Heart right ventricle (tissue), 16 donors: ENCODE measurements at places on chromosomes 4 and X.

DNA sequence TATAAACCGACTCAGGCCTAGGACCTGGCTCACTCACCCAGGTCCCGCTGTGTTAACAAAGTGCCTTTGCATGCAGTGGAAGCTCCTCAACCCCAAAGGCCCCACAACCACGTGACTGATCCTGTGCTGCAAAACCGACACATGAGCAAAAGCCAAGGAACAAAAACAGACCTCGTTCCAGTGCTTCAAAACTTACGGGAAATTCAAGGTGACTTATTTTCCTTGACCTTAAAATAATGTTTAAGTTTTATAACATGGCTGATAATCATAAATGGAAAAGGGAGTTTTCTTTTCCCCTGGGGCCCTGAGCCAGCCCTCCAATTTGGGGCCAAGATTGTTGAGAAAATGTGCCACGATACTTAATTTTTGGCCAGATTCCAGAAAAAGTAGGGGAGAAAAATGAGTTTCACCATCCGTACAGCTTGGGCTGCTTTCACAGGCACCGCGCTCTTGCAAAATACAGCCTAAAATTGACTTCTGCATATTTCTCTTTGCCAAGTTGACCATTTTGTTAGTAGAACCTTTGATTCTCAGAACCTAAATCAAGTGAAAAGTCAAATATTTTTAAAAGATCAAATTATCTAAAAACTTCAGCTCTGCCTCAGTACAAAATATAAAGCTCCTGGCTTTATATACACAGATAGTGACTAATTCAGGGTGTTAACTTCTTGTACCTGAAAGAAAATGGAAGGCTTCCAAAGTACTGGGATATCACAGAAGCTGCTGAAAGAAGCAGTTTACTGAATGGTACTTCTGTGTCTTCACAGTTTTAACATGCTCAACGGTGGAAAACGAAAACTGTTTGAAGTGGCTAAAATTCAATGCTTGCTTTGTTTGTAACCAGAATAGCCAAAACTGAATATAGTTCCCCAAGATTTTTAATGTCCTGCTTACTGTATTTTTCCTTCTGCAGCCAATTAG lies 93.8 kb downstream of the APBB2 start:
- DNase-seq, result no peak

DNA sequence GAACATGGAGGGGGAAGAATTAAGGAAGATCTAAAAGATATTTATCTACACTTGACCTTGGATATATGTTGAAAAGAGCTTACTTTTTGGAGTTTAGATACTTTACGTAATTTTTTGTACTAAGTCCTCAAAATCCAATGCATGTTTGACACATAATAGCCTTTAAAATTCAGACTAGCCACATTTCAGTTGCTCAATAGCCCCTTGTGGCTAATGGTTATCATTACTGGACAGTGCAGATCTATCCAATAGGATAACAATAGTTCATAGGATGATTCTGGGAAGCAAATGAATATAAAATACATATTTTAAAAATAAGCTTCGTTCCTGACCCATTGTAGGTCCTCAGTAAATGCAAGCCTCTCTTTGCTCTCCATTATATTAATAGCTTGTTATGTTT lies 13.8 kb downstream of the AP1AR start:
- DNase-seq, result no peak

GRCh38 chr4:94641702-94642560 lies 115.8 kb upstream of the BMPR1B start:
- no peak for DNase-seq

DNA sequence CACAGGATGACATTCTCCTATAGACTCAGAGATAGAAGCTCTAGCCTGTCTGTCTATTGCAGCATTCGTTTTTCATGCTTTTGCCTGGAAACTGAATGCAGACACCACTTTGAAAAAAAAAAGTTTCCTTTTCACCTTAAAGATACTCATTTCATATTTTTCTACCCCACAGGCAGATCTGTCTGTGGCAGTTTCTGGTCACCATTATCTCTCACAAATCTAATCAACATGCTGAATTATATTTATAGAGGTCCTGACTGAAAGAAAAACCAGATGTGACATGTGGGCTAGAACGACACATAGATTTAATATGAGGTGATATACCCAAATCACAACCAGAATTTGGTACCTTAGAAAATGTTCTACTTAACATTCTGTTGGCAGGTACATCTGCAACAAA lies 28.2 kb downstream of the ADGRG4 start:
- DNase-seq, result no peak

GRCh38 chrX:80335062-80335830 lies 85.0 kb upstream of the TENT5D start:
- DNase-seq, result no peak

DNA sequence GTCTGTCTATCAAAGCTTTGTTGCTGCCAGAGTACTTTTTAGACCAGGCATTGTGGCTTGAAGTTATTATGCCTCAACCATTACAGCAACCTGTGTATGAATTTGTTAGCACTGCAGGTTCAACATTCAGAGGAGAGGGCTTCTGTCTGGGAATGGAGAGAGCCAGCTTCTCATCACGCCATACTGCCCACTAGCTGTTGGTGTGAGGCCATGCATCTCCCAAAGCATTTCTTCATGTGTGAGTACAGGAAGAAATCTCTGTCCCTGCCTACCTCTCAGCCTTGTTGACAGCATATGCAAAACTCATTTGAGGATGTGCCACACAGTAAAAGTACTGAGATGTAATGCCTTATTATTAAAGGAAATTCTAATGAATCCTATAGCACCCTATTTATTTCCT lies 76.9 kb upstream of the PPARGC1A start:
- DNase-seq, result no peak

- no peak for DNase-seq
Observed at GRCh38 chrX:154602226-154602625, 16.9 kb downstream of the CTAG1B start.

DNA sequence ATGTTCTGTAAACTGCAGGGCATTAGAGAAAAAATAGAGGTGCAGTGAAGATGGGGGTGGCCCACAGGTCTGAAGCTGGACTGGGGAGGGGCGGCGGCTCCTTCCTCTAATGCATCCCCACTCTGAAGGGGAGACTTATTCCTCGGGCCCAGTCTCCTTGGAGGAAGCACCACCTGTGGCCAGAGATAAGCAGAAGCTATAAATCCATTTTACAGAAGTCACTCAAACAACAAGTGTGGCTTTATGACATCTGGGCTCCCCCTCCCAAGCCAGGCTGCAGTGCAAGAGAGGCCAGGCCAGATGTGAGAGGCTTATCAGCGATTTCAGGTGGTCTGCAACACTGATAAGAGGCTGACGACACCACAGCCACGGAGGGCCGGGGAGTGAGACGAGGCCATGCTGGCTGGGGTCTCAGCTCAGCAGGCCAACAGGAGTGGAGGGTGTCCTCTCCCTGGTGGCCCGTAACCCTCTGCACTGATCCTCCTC lies 15.8 kb downstream of the CYTL1 start:
- no peak for DNase-seq

- no peak for DNase-seq
Observed at GRCh38 chr4:107219681-107220080, 183.6 kb upstream of the DKK2 start.

DNA sequence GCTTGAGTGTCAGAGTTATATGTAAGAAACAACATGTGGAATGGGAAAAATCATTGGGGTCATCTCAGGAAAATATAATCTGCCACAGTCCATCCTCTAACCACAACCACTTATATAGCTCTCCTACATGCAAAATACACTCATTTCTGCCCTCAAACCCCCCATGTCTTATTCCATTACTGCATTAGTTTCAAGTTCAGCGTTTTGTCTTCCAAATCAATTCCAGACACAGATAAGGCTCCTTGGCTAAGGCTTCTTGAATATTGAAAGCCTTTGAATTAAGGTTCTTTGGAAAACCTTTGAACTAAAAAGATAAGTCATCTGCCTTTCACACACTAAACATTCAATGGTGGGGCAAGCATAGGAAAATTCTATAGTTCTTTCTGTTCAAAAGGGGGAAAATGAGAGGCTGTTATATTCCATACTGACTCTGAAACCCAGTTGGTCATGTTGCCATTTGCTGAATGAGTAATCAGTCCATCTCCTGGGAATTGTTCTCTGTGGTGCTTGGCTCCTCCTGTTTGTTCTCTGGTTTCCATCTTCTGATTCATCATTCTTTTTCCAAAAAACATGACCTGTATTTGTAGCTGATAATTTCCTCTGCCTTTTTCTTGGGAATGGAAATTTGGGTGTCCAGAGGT lies 218.7 kb downstream of the BMPR1B start:
- no peak for DNase-seq

DNA sequence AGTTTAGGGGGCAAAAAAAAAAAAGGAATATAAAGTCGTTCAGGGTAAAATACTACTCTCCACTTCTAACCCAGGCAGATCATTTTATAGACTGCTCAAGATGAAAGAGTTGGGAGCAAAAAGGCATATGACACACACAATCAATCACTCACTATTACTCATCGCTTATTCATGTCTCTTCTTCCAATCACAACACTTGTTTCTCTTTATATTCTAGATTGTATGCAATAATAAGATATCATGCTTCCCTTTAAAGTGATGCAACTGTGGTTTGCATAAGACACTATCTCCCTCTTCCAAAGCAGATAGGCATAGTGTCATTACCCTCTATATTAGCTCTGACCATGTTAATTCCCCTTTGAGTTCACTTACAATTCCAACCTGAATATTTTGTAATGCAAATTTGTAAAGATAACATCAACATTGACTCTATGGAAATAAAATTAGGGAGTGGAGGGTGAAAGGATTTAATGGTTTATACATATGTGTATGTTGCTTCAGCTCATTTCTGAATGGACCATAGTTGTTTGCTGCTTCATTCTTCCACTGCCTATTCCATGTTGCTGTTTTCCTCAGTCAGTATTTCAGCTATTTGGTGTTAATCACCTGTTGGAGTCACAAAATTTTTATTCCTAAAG lies 154.9 kb upstream of the EPHA5 start:
- no peak for DNase-seq

GRCh38 chr4:150278206-150278605 lies 200.0 kb downstream of the DCLK2 start:
- no peak for DNase-seq

DNA sequence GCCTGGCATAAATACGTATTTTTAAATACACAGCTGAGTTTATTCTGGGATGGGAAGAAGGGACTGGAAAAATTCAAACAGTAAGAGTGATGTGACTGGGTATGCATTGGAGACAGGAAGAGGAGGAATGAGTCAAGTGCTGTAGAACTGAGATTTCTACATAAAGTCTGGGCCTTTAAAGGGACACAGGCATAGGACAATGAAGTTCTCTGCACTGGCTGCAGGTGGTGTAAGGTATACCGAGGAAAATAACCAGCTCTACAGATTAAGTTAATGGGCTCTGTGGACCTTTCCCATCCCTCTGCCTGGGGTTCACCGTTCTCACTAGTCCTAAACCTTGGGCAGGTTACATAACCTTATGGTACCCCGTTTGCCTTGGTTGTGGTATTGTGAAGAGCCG lies 68.7 kb downstream of the DHX15 start:
- no peak for DNase-seq

GRCh38 chrX:13345037-13345436 lies 25.2 kb upstream of the ATXN3L start:
- no peak for DNase-seq

- no peak for DNase-seq
Observed at GRCh38 chr4:164989471-164989870, 12.0 kb upstream of the TRIM61 start.

- DNase-seq, result no peak
Observed at GRCh38 chr4:25729564-25729963, 73.9 kb downstream of the SLC34A2 start.

GRCh38 chrX:70592091-70592490 lies 147.5 kb downstream of the DLG3 start:
- no peak for DNase-seq

DNA sequence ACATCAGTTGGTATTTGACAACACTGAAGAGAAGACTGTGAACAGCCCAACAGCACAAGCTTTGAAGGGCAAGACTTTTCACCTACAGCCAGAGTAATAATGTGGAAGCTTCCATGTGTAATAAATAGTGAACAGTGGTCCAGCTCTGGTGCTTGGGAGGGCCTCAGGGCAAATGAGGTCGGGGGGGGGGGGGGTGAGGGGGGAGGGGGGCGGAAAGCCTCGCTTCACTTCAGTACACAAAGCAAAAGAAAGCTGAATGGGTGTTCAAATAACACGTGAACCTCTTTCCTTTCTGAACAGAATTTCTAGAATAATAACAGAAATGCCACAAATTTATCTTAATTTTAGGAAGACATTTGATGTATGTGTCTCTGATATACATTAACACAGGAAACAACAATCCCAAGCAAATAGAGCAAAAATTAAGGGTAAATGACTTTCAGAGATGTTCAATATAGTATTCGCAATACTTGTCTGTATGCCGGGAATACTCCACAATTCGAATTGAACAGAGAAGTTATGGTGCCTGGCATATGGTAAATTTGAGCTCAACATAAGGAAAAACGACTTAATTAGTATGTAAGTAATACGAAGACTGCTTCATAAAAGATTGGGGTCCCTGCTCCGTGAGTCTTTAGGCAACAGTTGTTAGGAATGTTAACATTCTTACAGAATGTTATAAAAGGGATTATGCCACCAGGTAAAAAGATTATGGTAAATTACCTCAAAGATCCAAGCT lies 92.6 kb downstream of the FRYL start:
- no peak for DNase-seq

DNA sequence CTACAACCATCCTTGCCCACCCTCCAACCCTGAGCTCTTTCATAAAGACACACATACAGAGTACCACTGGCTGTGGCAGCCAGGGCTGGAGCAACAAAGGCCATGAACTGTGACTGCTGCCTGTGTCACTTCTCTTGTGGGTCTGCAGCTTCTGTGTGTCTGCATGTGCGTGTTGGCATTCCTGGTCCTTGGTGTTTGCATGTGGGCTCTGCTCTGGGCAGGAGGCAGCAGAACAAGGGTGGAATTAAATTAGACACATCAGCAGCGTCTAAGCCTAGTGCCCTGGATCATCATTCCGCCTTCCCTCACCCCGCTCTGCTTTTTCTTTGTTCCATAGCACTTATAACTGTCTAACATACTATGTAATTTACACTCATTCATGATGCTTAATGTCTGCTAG lies 157.7 kb downstream of the MGST2 start:
- no peak for DNase-seq

DNA sequence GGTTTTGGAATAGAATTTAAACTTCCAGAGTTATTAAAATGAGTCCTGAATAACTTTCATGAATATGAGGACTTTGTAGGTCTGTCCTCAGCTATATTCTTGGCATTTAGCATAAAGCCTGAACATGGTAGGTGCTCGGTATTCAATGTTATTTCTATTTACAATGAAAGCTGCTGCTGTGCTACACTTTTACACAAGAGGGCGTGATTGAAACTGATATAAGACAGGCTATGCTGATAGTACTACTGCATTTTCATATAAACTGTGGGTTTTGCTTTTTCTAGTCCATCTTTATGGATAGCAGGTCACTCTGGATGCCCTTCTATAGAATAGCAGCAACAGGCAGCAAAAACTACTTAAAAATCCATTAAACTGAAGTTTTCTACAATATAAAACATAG lies 12.3 kb upstream of the GNPDA2 start:
- no peak for DNase-seq

DNA sequence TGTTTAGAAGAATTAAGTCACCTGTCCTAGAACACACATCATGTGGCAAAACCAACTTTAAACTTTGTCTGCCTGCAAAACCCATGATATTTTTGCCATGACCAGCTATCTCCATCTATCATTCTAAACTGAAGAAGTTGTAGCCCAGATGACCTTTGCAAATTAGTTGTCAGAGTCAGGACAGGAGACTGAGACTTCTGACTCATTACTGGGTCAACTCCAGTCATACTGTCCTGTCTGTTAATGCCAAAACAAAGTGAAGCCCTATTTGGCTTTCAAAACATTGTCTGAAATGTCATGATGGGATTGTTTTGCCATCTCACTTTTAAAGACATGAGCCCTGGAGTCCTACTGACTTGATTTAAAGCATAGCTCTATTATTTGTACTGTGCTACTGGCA lies 365.7 kb upstream of the CPEB2 start:
- no peak for DNase-seq
